ENCODE measurements at places on chromosomes 16 and 17. TPM values are rescaled to one million over a fixed set of nuclear protein-coding genes. Genes with fewer than 3 reads are reported as not detected.

Gene IGFALS
- total RNA-seq = 0.22 TPM

Gene NPIPA2
- total RNA-seq = 0.31 TPM

Gene DNAI2
- 0.09 TPM for total RNA-seq

Gene KIF18B
- 1.9 TPM for total RNA-seq

Data from muscle of leg (tissue), 16 donors.